ENCODE measurements at places on chromosomes 2 and 18.

- DNase-seq, result no peak
Observed at GRCh38 chr2:157257312-157258252, at the start of gene GALNT5. Gene GALNT5, plus strand, starts transcription at chr2:157257705. Its CDS starts 378 bp downstream, at chr2:157258083.

DNA sequence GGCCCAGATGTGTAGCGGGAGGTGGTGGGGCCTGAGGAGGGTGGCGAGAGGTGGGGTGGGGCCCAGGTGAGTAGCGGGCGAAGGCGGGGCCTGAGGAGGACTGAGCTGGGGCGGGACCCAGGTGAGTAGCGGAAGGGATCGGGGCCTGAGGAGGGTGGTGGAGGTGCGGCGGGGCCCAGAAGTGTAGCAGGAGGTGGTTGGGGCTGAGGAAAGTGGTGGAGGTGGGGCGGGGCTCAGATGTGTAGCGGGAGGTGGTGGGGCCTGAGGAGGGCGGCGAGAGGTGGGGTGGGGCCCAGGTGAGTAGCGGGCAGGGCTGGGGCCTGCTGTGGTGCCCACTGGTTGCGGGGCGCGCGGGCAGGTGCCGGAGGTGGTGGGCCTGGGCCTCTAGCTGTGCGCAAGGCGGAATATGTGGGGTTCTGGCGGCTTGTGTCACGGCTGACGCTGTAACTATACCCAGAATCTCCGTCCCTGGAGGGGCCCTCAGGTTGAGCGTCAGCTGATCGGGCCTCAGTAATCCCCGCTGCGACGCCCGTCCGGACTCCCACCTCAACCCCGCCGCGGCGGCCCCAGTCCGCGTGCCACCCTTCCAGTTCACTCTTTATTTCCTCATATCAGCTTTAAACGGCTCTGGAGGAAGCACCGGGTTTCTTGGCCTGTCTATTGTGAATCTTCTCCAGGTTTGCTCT lies 866 bp upstream of the SF3B6 start:
- peak; percentile 8 for DNase-seq

DNA sequence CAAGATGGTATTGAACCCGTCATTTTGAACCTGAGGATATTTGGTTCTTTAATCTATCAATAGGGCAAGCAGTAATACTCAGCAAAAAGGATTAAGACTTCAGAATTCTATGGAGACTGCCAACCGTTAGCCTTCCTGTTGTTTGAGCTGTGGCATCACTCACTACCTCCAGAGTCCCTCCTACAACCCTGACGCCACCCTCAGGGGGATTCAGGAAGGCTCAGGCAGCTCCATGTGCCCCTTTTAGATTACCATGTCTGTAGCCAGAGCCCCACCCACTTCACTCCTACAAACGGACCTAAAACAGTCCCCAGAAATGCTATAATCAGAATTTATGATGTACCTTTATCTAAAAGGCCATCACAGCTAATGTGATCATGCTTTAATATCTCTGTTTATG lies 172.9 kb downstream of the EPHA4 start:
- DNase-seq, result no peak

- peak; percentile 83 for DNase-seq
Observed at GRCh38 chr2:27977731-27978312, 87.3 kb downstream of the BABAM2 start.

- no peak for DNase-seq
Observed at GRCh38 chr2:109383505-109384307, 230.1 kb downstream of the SEPTIN10 start.

All from activated CD4-positive, alpha-beta T cell treated with anti-CD3 and anti-CD28 coated beads, Interleukin-10, Interleukin-2, amounts not matched to agents 100 ng/mL and 50 ng/mL, durations not matched to agents 16 hours and 8 hours (primary cell).